ENCODE measurements at places on chromosomes 2 and 18.

DNA sequence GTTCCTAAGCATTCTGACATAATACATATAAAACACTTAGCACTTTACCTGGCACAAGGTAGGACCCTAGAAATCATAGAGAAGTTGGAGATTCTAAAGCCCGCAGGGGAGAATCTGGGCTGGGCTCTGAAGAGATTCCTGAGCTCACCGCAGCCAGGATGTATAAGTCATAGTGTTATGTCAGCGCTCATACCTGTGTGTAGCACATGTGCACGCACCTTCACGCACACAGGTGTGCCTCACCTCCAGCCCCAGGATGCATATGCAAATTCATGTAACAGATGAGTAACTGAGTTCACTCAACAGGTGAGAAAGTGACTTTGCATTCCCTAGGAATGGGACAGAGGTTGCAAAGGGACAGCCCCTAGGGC is 7.9 kb upstream of the SDC1 start:
- no peak for DNase-seq

DNA sequence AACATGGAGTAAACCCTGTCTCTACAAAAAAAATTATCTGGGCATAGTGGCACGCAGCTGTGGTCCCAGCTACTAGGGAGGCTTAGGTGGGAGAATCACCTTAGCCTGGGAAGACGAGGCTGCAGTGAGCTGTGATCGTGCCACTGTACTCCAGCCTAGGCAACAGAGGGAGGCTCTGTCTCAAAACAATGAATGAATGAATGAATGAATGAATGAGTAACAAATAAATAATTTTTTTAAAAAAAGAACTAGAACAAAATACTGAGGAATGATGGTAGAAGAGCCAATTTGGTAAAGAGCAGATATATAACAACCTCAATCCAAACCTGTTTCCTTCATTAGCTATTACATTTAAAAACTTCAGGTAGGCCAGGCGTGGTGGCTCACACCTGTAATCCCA is 60.1 kb downstream of the STRN start:
- no peak for DNase-seq

- no peak for DNase-seq
Measured at GRCh38 chr2:165382362-165382761, 87.1 kb upstream of the CSRNP3 start.

DNA sequence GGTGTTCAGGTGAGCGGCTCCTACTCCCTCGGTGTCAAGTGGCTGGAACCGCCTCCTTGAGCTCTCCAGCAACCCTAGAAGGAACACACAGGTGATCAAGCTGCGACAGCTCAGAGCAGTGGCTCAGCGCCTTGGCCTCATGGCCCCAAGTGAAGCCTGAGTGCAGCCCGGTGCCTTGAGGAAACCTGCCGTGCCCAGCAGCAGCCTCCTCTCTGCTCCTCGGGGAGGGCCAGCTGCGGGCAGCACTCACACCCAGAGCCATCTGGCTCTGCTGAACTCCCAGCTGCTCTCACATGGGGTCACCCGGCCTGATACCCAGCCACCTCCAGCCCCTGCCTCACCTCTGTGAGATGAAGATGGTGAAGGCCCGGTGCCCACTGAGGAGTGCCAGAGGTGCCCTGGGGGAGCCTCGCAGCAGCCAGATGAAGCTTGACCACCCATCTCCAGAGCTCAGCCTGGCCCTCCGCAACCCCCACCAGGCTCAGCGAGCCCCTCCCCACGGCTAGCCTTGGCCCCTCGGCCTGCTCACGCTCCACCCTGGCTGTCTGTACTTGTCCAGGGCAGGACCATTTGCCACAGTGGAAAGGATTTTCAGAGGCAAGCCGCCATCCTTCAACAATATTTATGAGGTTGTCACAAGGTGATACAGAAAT is 70.6 kb upstream of the RAB6C start:
- no peak for DNase-seq

DNA sequence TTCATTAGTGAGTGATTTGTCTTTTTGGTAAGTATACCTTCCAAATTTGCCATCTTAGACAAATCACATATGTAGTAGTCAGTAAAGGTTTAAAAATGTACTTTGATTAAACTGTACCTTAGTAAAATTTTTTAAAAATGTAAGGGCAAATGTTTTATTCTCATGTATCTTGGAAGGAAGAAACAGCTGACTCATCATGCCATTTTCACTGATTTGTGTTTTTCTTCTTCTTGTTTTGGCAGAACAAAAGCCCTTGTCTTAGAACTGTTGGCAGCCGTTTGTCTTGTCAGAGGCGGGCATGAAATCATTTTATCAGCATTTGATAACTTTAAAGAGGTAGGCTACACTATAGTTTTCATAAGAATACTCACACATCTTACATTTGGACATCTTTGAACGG is 136.5 kb downstream of the PRPF40A start:
- DNase-seq, result no peak

DNA sequence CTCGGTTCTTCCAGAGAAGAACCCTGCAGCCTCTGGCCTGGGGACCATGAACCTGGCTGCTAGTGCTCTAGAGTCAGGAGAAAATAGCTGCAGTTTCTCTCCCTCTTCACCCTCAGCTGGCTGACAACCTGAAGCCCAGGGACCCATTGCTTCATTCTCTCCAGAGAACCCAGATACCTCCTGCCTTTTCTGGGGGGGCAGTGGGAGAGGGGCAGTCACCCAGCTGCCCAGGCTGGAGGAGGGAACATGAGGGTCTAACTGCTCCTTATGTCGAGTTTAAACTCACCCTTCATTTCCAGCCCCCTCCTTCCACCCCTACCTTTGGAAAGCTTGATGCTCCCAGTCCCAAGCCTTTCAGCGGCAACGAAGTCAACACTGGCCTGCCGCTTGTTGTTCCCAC is 7.6 kb upstream of the ZFAND2B start:
- DNase-seq, result no peak

DNA sequence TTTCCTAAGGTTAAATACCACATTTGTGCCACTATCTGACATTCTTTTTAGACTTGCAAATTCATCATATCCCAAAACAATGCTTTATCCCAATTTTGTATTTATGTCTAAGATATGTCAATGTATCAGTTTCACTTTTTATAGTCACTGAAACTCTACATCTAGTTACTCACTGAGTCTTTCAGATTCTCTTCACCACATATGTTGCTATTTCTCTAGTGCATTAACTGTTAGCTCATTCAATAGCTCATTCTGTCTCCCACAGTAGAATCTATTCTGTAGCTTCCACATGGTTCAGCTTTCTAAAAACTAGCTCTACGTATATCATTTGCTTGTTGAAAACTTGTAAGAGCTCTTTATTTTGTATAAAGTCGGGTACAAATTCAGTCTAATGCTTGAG is 1420.6 kb upstream of the NXPH2 start:
- DNase-seq, result no peak

GRCh38 chr2:85327160-85327821 is 498 bp downstream of the TGOLN2 start:
- DNase-seq, result peak; percentile 74

GRCh38 chr2:747762-748351 is 70.7 kb upstream of the TMEM18 start:
- DNase-seq, result no peak

GRCh38 chr2:235618039-235618438 is 124.2 kb downstream of the AGAP1 start:
- no peak for DNase-seq

GRCh38 chr2:23502096-23502495 is 117.1 kb downstream of the KLHL29 start:
- DNase-seq, result peak; percentile 9

- DNase-seq, result no peak
Measured at GRCh38 chr2:224403657-224404056, 1.8 kb upstream of the FAM124B start.

GRCh38 chr2:20227894-20228505 is 3.1 kb upstream of the SDC1 start:
- DNase-seq, result no peak

- DNase-seq, result no peak
Measured at GRCh38 chr18:28167835-28168349, 9.0 kb downstream of the CDH2 start.

- no peak for DNase-seq
Measured at GRCh38 chr2:182631299-182631698, 84.8 kb upstream of the DNAJC10 start.

DNA sequence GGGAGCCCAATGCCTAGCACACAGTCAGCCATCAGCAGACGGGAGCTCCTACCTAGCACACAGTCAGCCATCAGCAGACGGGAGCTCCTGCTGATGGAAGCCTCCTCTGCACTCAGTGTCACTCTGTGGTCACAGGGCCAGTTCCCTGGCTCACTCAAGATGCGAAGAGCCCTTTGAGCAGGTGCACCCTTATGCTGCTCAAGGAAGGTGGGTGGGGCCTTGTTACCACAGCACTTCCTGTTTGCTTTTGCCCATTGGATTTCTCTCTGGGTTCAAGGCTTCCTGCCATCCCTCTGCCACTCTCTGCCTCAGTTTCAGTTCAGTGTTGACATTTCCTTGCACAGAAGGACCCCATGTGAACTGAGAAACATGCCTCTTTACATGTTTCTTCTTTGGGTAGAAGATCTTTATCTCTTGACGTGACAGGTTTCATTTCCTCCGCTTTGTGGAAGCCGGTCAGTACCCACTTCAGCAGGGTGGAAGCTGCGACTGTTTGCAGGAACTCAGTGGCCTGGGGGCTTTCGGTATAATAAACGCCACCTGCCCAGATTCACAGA is 11.6 kb downstream of the TRIB2 start:
- DNase-seq, result no peak
